ENCODE measurements at places on chromosomes 7 and 10.

GRCh38 chr10:29607576-29607975, 27.2 kb downstream of the SVIL start:
- no peak for DNase-seq

- no peak for DNase-seq
Measured at GRCh38 chr7:85114342-85114741, 72.5 kb downstream of the SEMA3D start.

- no peak for DNase-seq
Measured at GRCh38 chr10:66625709-66626590, 299.9 kb upstream of the LRRTM3 start.

GRCh38 chr7:150830937-150831336, 21.4 kb upstream of the AOC1 start:
- no peak for DNase-seq

DNA sequence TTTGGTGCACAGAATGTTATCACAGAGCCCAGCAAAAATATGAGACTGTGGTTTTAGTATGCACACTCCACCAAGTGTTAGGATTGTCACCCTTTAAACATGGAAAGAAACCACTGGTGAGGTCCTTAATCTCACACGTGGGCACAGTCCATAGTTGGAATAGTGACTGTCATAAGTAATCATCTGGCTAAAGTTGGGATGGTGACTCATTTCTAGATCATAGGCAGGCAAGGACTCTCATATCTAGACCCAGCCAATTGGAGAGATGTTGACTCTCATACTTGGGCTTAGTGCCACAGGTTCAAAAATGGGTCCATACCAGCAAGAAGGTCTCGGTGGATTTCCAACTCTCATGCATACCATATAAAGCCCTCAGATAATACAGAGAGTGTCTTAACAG, 39.6 kb upstream of the ZNF680 start:
- no peak for DNase-seq

GRCh38 chr10:48983648-48984351, 44.2 kb upstream of the LRRC18 start:
- no peak for DNase-seq

DNA sequence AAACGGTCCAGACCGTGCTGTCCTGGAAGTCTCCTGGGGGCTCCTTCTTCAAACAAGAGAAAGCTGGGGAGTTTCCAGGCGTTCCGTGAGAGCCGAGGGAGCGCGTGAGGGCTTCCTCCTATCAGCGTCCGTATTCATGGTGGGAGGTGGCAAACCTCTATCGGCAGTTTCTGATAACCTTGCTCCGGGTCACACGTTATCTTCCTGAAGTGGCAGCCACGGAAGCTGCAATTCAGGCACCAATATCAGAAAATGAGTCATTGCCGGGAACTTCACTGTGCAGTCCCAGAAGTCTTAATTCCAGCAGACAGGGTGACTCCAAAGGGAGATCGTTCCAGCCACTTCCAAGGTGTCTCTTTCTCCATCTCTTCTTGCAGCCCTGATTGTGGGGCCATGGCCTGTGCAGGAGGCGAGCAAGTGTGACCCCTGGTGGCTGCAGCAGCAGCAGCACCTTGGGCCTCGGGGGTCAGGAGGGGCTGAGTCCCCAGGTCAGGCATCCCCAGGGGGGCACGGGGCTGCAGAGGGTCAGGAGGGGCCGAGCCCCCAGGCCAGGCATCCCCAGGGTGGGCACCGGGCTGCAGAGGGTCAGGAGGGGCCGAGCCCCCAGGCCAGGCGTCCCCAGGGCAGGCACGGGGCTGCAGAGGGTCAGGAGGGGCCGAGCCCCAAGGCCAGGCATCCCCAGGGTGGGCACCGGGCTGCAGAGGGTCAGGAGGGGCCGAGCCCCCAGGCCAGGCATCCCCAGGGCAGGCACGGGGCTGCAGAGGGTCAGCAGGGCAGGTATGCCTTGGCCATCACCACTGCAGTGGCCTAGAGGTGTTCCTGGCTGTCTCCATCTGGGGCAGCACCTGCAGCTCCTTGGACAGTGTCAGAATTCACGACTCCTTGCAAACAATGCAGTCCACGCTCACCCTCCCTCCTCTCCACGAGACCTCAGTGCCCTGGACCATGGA, 538.7 kb downstream of the DNAJB6 start:
- peak; percentile 73 for DNase-seq

DNA sequence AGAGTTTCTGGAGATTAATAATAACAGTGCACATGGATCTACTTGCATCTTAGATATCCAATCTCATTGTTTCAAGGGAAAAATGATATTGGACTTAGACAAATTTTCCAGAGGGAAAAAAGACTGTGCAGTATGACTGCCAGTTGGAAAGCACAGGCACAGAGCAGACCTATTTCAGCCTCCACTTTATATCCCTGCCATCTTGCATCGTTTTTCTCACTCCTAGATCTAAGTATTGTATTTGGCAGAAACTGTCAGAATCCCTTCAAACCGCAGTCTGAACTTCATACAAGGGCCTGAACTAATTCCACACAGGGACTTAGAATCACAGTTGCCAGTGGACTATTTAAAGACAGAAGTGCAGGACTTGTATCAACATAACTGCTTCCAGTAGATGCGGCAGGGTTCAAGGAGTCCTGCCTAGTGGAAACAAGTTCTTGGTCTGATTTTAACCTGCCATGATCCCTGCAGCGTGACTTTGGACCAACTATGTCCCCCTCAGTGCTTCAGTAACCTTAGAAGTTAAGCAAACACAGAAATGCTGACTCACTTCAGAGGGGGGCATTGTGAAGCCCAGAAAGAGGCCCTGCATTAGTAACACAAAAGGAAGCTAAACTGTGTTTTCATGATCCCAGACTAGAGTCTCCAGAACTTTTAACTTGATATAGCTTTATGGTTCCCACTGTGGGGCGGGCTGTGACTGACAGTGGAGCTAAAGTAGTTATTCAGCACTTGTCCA, 95.7 kb upstream of the PALS2 start:
- no peak for DNase-seq

GRCh38 chr10:22927661-22928403, at the start of gene ARMC3:
ARMC3 (plus strand) TSS chr10:22928053; CDS start chr10:22931997, 3,944 bp downstream.
- peak; percentile 86 for DNase-seq

DNA sequence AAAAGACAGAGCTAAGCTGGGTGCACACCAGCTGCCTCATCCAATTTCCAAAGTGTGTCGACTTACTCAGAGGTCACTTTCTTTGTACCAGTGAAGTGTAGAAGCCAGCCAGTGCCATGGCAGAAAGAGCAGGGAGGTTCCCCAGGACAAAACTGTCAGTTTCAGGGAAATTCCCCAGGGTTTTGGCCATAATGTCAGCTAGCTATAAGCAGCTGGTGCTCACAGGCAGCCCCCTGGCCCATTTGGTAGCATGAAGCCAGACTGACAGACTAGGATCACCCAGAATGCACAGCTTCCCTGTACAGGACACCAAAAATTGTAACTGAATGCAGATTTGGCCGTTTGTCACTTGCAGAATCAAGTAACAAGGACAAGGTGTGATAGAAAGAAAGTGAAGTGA, 28.6 kb downstream of the MRPL32 start:
- no peak for DNase-seq

GRCh38 chr10:14810969-14811953, 26.6 kb downstream of the CDNF start:
- no peak for DNase-seq

DNA sequence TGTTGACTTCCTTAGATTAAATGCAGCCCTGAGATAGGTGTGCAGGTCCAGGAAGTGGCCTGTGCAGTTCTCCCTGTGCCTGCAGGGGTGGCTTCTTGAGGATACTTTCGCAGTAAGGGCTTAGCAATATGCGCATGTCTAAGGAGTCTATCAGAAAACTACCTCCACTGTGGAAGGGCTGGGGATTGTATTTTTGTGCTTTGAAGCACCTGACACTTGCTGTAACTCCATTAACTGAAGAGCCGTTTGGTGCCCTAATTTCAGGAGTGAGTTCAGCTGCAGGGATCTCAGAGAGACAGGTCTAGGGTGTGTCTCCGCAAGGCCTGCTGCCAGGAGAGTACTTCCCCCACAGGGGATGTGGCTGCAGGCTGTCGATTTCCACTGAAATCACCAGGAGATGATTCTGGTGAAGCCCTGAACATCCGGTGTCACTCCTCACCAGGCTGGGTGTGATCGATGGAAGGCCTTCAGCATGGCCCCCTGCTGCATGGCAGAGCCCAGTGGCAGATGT, 35.5 kb downstream of the IKZF1 start:
- peak; percentile 83 for DNase-seq

- peak; percentile 85 for DNase-seq
Measured at GRCh38 chr10:78973901-78974616, 94.7 kb upstream of the ZMIZ1 start.

DNA sequence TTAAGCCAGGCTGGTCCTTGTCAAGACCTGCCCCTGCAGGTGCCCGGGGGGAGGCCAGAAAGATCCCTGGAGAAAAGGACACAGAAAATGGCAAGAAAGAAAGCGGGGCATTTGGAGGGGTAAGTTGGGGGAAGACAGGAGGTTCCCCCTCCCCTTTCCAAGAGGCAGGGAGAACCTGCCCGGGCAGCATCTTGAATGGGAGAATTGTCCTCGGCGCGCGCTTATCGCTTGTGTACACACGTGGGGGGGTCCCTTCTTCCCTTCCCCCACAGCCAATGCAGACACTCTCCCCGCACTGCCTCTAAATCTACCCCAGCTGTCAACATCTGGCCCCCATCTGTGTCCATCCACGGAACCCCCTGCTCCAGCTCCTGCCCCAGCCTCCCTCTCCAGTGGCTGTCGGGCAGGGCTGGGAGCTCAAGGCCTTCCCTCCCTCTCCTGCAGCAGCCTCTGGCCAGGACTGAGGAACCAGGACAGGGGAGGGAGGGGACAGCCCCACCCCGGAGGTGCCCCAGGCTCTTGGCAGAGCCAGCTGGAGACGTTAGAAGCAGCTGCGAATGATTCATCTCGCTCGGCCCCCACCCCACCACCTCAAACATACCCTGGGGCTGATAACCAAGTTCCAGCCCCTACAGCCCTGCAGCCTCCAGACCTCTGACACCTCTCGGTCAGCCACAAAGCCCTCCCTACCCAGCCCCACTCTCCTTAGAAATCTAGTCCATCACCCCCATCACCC, 25.3 kb downstream of the EPHB4 start:
- no peak for DNase-seq

DNA sequence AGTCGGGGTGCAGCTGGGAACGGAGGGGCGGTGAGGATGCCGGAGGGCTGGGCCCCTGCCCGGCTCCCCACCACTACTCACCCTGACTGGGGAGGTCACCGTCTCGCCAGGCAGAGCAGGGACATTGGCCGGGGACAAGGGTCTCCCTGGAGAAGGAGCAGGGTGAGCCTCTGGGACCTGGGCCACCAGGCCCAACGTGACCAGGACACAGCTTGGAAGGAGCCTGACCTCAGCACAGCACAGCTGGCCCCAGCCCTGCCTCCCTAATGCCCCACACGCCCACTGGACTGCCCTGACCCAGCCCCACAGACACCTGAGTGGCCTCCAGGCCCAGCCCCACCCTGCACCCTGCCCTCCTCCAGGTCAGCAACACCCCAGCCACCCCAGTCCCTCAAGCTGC, 21.1 kb downstream of the MICALL2 start:
- no peak for DNase-seq

DNA sequence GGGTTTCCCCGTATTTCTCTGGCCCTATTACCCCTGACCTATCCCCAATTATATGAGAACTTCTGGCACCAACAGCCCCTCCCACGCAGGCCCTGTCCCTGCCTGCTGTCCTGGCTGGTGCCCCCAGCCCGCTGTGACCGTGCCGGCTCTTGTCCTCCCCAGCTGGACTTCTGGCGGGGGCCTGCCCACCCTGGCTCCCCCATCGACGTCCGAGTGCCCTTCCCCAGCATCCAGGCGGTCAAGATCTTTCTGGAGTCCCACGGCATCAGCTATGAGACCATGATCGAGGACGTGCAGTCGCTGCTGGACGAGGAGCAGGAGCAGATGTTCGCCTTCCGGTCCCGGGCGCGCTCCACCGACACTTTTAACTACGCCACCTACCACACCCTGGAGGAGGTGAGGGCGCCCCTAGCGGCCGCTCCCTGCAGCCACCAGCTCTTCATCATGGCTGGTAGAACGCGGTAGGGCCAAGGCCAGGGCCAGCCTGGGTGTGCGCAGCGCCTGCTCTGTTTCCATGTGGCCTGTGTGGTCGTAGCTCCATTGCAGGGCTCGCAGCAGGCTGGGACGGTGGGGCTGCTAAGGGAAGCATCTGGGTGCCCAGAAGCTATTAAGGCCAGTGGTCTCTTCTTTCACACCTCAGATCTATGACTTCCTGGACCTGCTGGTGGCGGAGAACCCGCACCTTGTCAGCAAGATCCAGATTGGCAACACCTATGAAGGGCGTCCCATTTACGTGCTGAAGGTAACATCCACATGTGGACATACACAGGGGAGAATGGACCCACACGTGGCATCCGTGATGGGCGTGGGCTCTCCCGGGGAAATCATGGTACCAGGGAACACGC, 1.4 kb downstream of the CPA1 start:
- peak; percentile 43 for DNase-seq

DNA sequence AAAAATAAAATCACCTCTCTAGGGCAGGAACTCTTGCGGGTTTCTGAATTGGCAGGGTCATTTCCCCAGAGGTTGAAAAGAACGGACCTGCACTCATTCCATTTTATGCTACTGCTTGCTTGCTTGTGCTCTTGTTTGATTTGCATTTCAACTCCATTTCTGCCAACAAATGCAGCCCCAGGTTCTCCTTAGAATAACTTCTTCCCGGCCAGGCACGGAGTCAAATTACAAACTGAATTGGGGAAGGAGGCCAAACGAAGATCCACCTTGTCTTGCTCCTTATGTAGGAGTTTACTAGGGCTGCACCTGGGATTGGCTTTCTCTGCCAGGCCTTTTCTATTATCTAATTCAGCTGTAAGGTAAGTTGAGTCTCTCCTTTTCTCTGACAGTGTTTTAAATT, 79.6 kb downstream of the HGF start:
- DNase-seq, result no peak

- DNase-seq, result no peak
Measured at GRCh38 chr10:104844073-104844472, 203.0 kb downstream of the SORCS3 start.

DNA sequence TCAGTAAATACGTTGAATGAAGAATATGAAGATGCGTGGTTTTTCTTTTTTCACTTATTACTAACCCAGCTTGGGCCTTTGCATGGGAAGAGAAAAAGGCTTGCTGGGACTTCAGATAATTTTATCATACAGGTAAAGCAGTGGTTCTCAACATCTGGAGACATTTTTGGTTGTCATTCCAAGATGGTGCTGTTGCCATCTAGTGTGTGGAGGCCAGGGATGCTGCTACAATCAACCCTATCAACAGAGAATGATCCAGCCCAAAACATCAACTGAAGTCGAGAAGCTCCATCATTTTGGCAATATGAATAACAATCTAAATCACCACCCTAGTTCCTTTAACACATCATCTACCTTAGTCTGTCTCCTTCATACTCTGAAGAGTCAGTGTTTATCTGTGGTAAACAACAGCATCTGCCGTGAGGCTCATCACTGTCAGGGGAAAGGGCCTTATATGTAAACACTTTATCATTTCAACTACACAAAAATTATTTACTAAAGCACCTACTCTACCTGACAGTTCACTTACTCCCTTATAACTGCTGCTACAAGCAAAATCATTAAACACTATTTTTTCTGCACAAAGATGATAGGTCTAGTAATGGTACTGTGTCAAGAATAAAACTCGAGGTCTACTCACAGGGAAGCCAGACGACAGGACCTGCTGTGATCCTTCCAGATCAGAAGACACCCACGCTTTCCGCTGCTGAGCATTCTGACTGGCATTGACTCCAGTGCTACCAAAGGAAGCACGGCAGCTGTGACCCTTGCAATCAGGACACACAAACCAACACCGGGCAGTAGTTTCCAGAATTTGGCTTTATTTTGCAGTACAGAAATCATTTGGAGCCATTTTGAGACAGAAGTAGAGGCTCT, 48.6 kb downstream of the GDI2 start:
- no peak for DNase-seq

GRCh38 chr10:65898055-65898454, 1027.8 kb upstream of the LRRTM3 start:
- DNase-seq, result no peak

All from activated CD8-positive, alpha-beta memory T cell treated with anti-CD3 and anti-CD28 coated beads, Interleukin-2, amount 50 U/mL, for 48 hours (primary cell).